Islet precursor cell (in vitro differentiated cells): ENCODE measurements at places on chromosomes 5 and 9.
A peak's percentile ranks its signal among the peaks of the same experiment; 100 is the strongest.

DNA sequence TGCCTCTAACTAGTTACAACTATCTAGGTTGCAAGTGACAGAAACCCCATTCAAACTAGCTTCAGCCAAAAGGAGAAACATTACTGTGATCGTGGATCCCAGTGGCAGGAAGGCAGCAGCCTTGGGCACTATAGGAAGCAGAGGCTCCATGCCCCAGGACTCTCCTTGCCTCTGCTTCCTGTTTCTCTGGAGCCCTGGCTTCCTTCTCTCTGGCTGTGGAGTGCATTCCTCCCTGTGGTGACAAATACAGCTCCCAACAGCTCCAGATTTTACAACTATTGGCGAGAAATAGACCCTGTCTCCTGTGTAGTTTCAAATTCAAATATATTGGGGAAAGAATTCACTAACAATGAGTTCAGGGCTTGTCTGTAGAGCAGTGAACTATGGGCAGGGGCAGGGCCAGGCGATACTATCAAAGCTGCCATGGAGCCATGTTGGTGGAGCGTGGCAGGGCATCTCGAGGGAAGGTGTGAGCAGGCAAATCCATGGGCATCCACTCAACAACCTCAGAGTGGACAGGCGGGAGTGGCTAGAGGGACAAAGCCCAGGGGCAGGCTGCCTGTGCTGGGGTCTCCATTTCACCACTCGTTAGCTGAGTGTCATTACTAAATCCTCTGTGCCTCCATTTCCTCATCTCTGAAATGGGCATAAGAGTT lies 189.5 kb downstream of the ERCC6L2 start:
- DNase-seq: peak; percentile 73

- DNase-seq: no peak
Measured at GRCh38 chr5:65902104-65902503, 24.3 kb upstream of the ERBIN start.

- DNase-seq: peak; percentile 78
Measured at GRCh38 chr5:14105718-14106410, 37.3 kb upstream of the TRIO start.

DNA sequence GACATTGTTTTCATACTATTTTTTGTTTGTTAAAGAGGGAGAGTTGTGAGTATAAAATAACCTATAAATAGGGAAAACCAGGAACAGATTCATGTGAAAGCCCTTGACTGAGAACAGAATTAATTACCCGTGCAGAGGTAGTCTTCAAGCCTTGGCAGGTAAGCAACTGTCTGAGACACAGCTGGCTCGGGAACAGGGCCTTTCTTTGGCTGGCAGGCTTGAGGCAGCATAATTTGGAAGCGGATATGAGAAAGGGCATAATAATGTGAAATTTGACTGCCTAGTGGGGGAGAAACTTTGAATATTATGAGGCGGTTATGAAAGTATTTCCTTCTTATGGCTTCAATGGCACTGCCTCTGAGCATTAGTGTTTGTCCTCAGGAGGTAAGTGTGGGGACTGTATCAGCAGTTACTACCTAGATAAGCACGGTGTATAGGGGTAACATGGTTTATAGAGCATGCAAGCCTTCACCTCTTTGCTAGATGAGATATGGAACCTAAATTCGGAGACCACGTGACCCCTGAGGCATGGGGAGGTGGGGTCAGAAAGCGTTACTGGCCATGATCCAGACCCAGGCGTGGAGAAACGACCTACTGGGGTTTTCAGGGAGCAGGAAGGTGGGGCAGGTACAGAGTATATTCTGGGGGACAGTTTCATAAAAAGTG lies 210.2 kb upstream of the GAS1 start:
- DNase-seq: no peak

DNA sequence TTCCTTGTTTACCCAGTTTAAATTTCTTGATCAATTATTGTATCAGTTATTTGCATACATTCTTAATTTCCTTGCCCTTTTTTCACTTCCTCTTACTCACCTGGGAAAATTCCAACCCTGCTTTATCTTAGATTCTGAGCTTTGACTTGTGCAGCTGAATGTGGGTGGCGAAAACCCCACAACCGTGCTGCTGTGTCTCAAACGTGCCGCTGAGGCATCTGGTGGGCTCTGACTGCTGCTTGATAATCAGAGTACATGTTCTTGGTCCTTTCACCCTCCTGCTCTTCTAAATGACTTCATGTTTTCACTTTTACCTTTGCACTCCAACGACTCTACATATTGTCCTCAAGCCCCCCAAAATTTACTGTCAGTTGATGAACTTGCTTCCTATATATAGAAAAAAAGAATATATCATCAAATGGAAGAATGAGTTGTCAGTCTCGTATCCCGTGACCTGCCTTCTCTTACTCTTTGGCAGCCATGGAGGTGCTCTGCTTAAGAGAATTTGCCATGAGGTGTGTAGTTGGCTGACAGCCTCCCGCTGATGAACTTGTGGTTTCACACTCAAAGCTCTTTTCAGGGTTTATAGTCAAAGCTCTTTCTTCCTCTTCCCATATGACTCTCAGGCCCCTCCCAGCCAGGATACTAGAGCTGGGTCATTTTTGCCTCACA lies 14.0 kb upstream of the JAK2 start:
- DNase-seq: no peak

GRCh38 chr5:157457391-157457790 lies 2.6 kb upstream of the NIPAL4 start:
- DNase-seq: peak; percentile 14

DNA sequence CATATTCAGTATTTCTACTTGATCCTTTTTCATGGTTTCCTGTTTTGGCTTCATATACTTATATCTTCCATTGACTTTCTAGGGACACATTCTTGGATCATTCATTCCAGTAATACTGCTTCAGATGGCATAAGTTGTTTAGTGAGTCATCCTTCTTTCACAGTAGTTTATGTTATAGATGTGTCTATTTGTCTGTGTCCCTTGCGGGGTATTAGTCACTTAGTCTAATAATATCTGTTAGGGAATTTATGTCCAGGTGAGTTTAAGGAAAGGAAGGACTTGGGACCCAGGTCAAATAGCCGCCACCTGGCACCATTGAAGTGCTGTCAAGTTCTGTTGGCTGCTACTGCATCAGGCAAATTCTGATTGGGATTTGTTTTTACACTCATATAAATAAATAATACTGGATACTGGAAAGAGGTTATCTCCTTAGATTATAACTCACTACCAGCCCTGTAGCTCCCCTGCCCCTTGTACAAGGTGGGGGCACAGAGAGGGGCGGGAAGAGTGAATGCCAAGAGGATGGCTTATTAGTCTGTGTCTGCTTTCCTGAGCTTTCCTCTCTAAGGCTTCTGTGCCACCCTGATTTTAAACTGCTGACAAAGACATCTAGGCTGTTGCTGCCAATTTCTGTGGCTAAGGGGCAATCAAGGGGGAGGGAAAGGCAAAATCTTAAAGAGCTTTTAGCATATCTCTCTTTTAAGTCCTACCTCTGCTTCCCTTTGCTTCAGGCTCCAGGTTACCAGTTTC lies 64.9 kb downstream of the CDC42SE2 start:
- no peak for DNase-seq

- no peak for DNase-seq
Measured at GRCh38 chr5:33439905-33440481, 772 bp upstream of the TARS1 start.

- no peak for DNase-seq
Measured at GRCh38 chr9:123120131-123120530, 86.7 kb downstream of the GPR21 start.

GRCh38 chr5:169272731-169273427 lies 28.1 kb downstream of the SLIT3 start:
- no peak for DNase-seq

GRCh38 chr5:82106207-82106606 lies 134.4 kb downstream of the ATG10 start:
- DNase-seq: no peak

DNA sequence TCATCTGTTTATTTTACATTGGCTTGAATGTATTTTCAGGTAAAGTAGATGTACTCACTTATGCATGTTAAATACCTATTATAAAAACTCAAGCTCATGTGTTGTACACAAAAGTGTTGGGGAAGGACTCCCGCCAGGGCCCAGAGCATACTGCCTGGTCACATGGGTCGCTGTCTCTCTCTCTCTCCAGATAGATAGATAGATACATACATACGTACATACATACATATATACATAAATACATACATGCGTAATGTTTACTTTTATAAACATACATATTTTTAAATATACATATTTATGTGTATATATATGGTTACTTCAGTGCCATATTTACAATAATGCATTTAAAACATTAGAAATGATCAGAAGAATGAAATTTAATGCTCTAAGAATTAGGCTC lies 24.7 kb downstream of the ASPN start:
- no peak for DNase-seq

GRCh38 chr5:29037716-29038115 lies 1999.3 kb upstream of the CDH9 start:
- no peak for DNase-seq

GRCh38 chr9:92561374-92562330 lies 25.9 kb upstream of the ECM2 start:
- no peak for DNase-seq

- peak; percentile 84 for DNase-seq
Measured at GRCh38 chr5:144467792-144468191, 297.1 kb downstream of the KCTD16 start.

- DNase-seq: no peak
Measured at GRCh38 chr9:87149799-87150198, 202.5 kb upstream of the GAS1 start.

- DNase-seq: no peak
Measured at GRCh38 chr5:883475-884181, 9.0 kb downstream of the BRD9 start.

DNA sequence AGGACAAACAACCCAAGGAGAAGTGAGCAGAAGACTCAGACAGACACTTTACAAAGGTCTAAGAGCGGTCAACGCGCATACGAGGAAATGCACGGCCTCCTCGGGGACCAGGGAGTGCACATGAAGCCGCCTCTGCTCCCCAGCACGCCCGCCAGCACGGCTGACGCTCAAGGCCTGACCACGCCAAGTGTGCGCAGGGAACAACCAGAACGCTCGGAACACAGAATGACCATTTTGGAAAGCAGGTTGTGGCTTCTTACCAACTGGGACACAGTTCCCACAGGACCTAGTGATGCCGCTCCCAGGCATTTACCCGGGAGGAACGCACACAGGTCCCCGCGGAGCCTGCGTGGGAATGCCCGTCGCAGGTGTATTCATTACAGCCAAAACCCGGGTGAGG lies 191.5 kb upstream of the PPP1R26 start:
- DNase-seq: no peak
